ENCODE measurements at places on chromosomes 13 and 19. TPM values are rescaled to one million over a fixed set of nuclear protein-coding genes. Genes with fewer than 3 reads are reported as not detected.
A peak's percentile ranks its signal among the peaks of the same experiment; 100 is the strongest.

The CASP14 gene
- total RNA-seq = not detected

GRCh38 chr19:11708457-11708856 lies 30.3 kb downstream of the ZNF823 start:
- no peak for DNase-seq

- no peak for DNase-seq
These were observed 164.0 kb downstream of the KLF5 start for GRCh38 chr13:73222627-73223305.

The OR7D2 gene
- total RNA-seq = not detected

- DNase-seq = no peak
These were observed 87.8 kb downstream of the KLF12 start for GRCh38 chr13:74046431-74046830.

DNA sequence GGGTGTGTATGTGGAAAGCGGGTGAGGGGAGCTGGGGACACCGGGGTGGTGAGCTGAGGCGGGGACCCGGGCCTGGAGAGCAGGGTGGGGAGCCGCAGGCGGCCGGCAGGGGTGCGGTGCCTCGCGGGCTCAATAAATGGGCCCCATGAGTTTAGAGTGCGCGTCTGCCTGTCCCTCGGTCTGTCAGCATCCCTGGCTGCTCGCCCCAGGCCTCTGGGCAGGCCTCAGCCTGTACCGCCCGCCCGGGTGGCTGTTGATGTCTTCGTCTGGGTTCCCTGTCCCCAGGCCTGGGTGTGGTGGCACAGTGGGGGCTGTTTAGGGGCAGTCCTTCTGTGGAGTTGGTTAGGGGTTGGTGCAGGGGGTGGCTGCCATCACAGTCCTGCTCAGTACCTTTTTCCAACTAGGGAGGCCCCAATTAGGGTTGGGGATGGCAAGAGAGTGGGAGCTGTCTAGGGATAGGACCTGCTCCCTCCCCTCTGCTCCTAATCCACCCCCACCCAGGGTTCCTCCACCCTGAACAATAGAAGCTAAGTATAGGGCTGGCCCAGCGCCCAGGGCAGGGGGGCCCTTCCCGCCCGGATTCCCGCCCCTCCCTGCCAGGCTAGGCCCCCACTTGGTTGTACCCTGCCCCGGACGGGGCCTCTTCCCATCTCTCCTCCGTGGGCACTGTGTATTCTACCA lies 12.2 kb downstream of the CIC start:
- DNase-seq = peak; percentile 69

DNA sequence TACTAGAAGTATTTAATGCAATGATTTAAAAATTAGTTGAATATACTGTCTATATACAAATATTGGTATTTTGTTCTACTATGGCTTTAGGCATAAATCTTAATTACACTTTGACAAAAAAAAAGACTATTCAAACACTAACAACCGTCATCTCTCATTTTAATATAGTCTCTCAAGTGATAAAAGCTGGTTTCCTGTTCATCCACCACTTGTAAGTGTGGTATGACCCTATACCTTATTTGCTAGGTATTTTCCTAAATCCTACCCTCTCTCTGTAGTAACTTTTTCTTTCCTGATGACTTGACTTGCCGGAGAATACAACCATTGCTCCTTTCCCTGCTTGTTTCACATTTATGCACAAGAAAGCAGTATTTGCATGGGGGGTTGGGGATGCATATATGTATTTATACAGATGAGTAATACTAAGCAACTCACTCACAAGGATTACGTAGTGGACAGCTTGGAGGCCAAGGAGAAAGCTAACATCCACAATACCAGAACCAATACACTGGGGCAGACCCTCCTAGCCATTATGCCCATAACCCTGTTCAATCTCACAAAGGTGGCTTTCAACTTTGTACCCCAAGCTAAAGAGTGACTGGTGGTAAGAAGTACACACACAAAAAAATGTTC lies 12.7 kb upstream of the EFNB2 start:
- no peak for DNase-seq

DNA sequence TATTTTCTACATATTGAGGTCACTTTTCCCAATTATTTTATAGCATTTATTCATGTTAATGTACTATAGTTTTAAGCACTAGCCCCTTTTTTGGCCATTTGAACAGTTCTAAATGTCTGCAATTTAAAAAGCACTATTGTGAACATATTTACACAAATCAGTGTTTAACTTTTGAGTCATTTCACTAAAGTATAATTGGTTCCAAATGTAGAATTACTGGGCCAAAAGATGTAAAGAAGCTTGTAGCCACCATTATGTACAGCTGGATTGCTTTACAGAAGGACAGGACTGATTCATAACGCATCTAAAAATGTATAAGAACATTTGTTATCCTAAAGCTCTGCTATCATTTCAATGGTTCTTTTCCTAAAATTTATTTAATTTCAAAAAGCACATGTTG lies 16.6 kb upstream of the ATP12A start:
- DNase-seq = no peak

The CD33 gene
- total RNA-seq = not detected

DNA sequence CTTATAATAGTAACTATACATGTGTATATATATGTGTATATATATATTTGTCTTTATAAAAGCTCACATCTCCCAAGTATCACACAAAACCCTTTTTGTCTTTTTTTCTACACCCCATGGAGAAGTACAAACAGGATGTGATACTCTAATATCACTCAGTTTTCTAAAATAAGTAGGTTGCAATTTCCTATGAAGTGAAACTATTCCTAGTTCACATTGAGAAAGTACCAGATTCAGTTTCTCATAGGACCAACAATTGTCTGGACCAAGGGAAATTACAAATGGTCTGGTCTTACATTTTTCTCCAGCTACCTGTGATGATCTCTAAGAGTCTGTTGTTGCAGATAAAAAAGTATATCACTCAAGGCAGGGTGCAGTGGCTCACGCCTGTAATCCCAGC lies 17.9 kb upstream of the LILRB1 start:
- no peak for DNase-seq

DNA sequence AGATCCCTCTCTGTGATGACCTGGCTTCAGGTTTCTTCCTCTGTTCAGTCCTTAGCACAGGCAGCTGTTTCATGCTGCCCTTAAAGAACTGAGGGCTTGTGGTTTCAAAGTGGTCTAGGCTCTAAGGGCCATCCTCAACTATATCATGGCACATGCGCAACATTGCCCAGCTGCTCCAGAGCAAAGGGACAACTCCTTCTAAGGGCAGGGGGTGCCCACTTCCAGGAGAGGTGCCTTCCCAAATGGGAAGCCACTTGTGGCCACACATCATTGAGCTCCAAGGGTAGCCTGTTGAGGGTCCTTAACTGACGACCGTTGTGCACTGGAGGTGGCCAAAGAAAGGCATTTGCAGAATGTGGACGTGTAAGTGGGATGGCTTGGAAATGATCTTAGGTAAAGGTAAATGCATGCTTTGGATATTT lies 7.3 kb downstream of the GPR183 start:
- no peak for DNase-seq

DNA sequence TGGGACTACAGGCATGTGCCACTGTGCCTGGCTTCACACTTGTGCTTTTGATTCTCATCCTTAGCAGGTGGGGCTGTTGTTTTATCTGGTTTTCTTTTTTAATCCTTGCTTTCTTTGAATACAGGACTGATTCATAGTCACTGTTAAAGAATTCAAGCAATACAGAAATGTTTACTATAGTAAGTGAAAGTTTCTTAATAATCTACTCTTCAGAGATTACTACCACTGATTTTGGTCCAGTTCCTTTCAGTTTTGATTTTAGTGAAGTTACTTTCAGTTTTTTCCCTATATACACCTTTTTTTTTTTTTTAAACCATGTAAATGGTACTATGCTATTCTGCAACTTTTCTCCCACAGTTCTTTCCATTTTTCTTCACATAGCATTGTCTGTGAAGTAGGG lies 53.6 kb downstream of the GATAD2A start:
- no peak for DNase-seq

GRCh38 chr13:93328943-93329342 lies 102.3 kb downstream of the GPC6 start:
- DNase-seq = no peak

The ADGRE3 gene
- total RNA-seq = not detected

DNA sequence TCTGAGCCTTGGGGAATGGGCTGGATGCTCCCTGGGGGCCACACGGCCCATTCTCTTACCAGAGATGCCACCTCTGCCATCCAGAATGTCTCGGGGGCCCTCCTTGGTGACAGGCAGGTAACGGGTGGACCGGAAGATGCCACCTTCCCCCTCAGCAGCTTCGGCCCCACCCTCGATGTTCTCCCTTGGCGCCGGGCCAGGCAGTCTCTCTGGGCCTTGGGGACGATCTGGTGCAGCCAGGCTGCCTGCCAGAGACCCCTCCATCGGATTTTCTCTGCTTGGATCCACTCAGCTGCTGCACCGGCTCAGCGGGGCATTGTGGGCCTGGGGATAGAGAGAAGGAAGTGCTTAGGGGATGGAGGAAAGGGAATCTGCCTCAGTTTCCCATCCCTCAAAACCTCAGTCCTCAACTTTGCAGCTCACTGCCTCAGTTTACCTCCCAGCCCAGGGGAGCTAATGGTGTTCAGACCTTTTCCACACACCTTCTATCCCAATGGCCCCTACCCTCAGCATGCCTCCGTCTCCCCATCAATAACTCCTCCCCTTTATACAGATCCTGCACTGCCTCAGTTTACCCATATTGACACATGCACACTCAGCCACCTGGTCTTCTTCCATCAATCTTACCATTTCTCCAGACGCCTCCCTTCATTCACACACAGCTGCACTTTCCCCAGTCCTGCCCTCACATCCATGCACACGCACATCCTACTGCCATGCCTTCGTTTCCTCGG lies 1.5 kb downstream of the WIZ start:
- no peak for DNase-seq

The FLT3 gene
- total RNA-seq = not detected

The CGB2 gene
- total RNA-seq = not detected

DNA sequence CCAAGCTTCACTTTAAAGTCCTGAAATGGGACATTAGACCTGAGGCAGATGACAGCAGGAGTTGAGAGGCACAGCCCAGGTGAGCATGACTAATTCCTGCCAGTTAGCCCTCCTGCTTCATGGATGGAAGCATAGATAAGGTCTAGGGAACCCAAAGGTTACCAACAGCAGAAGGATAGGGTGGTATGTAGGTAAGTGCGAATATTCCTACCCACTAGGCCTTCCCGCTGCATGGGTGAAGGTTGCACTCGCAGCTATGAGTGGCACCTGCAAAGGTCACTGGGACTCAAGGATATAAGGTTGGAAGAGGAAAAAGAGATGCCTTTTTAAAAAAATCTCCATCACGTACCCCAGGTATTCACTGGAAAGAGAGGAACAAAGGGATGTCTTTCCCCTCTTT lies 12.2 kb upstream of the MLLT1 start:
- no peak for DNase-seq

All from endothelial cell of umbilical vein (primary cell).